ENCODE measurements at places on chromosomes 7 and 10. TPM values are rescaled to one million over a fixed set of nuclear protein-coding genes. Genes with fewer than 3 reads are reported as not detected.
A peak's percentile ranks its signal among the peaks of the same experiment; 100 is the strongest.

Gene GPRIN2
- 80.9 TPM for total RNA-seq

DNA sequence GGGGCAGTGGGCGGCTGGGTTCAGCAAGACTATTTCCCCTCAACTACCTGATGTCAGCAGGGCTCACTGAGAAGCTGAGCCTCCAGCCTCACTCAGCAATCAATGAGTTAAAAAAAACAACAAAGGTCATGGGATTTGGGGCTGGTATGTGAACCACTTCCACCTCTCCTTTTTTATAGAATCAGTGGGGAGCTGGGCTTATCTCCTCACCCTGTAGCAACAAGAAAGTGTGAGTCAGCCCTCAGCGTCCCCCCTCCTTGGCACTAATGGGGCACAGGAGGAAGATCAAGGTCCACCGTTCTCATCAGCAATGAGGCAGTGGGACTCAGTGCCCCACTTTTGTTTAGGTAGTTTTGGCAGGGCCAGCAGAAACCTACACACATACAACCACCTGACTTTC, 823.5 kb upstream of the POM121L12 start:
- no peak for DNase-seq

- DNase-seq = no peak
Observed at GRCh38 chr10:80463868-80464267, 9.8 kb downstream of the TSPAN14 start.

- no peak for DNase-seq
Observed at GRCh38 chr7:32336726-32337125, 153.5 kb downstream of the LSM5 start.

- peak; percentile 66 for DNase-seq
Observed at GRCh38 chr7:128236924-128237586, 4.0 kb upstream of the LEP start.

Gene RBM20
- total RNA-seq = 7.5 TPM

Gene FANK1
- 41.2 TPM for total RNA-seq

- no peak for DNase-seq
Observed at GRCh38 chr10:45809837-45810236, 37.5 kb downstream of the AGAP4 start.

Gene USP6NL
- total RNA-seq = 19.0 TPM

Gene CPA5
- not detected for total RNA-seq

DNA sequence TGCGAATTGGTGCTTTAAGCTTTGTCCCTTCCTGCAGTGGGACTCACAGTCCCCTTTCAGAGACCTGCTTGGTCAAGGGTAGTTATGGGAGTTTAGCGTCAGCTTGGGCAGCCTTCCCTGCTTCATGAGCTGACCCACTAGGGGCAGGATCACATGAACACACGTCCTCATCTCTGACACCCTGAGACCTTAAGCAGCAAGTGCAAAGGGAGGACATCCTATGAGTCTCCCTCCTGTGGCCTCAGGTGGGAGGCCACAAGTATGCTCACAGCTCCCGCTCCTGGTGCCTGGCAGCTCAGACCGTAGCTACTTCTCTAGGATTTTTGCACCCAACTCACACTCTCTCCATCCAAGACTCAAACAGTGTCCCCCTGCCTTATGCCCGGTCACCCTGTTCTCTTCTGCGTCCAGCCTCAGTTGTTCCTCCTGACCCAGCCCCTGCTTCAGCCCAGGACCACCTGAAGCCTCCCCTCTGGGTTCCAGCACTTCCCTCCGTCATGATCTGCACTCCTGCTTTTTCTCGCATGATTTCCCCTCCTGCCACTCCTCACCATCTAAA, 136.6 kb upstream of the FAM20C start:
- DNase-seq = no peak

GRCh38 chr10:117461766-117462423, 80.7 kb upstream of the EMX2 start:
- DNase-seq = peak; percentile 41

DNA sequence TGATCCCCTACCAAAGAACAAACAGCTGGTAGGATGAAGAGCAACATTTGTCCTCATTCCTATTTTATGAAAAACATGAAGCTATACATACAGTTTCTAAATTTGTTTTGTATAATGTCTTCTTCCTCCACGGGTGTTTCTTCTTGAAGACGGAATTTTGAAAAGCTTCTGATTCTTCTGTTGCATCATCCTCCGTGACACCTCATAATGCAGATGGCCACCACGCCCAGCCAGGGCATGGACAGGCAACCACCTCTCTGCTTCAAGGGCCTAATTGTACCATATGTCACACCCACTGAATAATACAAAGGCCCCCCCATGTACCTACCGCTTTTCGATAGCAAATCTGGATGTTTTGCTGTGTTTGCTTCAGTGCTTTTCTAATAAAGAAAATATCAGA, at the start of gene SUN3:
Gene SUN3 (minus strand): TSS at position 170 of the 400 bp plus-strand sequence. CDS start 169 bp downstream, at position 1.
- DNase-seq = no peak

DNA sequence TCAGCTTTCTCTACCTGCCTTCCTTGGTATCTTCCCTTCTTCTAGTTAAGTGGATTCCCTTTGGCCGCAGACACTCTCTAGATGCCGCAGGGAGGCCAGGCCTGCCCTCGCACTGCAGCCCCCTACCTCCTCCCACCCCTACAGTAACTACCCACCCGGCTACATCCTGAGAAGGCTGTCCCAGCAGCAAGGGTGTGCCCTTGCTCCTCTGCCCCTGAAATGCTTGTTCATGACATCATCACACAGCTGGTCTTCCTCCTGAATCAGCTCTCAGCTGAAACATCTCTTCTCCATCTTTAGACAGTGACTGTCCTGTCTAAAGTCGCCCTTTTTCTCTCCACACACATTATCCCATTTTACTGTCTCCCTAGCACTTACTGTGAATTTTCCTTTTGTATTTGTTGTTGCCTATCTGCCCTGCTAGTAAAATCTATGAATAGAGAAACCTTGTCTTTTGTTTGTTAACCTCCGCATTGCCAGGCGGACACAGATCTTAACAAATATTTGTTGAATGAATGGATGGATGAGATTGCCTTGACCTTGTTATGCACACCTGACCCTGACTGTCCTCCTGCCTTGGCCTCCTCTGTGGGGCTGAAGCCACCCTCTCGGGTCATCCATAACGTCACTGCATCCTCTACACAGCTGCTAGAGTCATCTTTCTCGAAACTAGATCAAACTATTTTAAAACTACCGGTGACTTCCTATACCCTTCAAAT, 108.9 kb upstream of the GATA3 start:
- no peak for DNase-seq

DNA sequence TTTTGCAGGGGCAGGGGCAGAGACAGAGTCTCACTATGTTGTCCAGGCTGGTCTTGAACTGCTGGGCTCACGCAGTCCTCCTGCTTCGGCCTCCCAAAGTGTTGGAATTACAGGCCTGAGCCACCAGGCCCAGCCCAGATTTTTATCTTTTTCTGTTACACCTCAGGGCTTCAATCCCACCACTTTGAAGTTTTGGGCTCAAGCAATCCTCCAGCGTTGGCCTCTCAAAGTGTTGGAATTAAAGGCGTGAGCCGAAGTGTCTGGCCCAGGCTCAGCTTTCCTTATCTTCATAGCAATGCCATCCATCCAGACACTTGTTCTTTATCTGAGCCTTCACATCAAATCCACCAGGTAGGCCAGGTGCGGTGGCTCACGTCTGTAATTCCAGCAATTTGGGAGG, 4.1 kb downstream of the TAF6 start:
- no peak for DNase-seq

DNA sequence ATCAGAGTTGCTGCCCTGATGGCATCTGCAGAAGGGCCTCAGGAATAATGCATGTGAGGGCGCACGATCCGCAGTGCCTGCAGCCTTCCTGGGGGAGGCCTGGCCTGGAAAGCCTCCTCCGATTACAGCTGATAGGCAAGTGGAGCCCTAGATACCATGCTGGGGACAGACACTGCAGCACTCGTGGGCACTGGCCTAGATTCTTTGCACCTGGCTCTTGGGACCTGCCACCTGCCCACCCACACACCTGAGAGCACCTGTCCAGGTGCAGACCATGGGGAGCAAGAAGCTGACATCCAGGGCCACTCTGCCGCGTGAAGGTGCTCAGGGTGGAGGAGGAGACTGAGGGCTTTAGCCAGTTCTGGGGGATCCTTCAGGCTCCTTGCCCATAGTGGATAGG, 14.8 kb downstream of the YKT6 start:
- DNase-seq = peak; percentile 10

DNA sequence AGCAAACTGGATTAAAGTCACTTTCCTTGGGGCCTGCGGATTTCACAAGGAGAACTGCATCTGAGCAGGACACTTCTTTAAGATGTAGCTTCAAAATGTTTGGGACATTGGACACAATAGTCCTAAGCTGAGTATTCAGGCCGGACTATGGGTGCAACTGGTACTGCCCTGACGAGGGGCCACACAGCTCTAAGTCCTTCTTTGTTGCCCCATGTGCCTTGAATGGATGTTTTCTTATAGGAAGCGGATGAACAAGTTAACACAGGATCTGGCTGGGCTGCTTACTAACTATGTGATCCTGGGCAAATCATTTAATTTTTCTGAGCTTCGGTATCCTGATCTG, 147.8 kb upstream of the KLF14 start:
- no peak for DNase-seq

Gene OPN1SW
- not detected for total RNA-seq

DNA sequence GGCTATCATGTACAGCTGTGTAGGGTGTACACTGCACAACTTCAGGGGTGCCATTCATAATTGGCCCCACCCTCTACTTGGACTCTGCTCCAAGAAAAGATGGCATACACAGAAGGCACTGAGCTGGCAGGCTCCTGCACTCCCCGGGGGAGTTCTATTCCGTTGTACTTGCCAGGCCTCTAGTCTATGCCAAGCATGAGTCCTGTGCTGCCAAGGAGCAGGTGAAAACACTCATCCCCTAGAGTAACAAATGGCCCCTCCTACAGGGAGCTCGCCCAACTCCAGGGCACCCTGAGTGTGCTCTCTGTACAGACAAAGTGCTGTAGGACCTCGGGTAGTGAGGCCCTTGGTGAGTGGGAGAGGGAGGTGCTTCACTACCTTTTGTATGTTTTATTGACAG, 127.2 kb downstream of the SLIT1 start:
- peak; percentile 29 for DNase-seq

- DNase-seq = no peak
Observed at GRCh38 chr7:121012170-121012874, 23.8 kb downstream of the CPED1 start.

DNA sequence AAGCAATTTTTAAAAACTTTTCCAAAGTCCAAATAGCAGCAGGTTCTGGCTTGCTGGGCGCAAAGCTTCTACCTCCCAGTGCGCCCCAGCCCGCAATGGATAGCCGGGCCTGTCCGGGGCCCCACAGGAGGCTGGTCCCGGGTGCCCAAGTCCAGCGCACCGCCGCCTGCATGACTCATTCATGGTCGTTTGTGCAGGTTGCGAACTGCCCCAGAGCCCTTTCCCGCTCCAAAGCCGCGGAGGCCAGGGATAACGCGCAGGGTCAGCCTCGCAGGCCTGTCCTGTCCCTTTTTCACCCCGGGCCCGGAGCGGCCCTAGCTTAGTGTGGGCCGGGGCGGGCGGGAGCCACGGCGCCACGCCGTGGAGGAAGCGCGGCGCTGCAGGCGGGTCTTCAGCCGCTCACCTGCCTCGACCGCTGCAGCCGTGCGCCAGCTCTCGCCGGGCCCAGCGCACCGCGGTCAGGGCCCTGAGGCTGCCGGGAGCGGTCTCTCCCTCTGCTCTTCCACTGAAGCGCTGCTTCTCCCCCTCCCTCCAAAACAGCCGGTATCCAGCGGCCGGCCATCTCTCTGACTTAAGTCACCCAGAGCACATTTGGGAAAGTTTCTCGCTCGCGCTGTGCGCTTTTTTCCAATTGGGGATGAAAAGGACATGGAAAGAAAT, 1.7 kb upstream of the EGR2 start:
- DNase-seq = peak; percentile 94

Gene PNLIPRP1
- total RNA-seq = 0.66 TPM

Gene CCAR1
- 41.3 TPM for total RNA-seq
